ENCODE measurements at places on chromosomes 6 and 20. TPM values are rescaled to one million over a fixed set of nuclear protein-coding genes. Genes with fewer than 3 reads are reported as not detected.

Gene POM121L2
- total RNA-seq = not detected

Gene OPRM1
- total RNA-seq = not detected

Gene PHACTR3
- total RNA-seq = not detected

Gene NECAB3
- 77.3 TPM for total RNA-seq

Gene FOXO3
- total RNA-seq = 29.1 TPM

Gene COL21A1
- 0.89 TPM for total RNA-seq

Gene SMPD2
- 15.6 TPM for total RNA-seq

Gene CLPSL1
- not detected for total RNA-seq

Measured in myometrial cell (primary cell).